Spleen (tissue), 13 donors: ENCODE measurements at places on chromosomes 2 and 18. TPM values are rescaled to one million over a fixed set of nuclear protein-coding genes. Genes with fewer than 3 reads are reported as not detected.
A peak's percentile ranks its signal among the peaks of the same experiment; 100 is the strongest.

DNA sequence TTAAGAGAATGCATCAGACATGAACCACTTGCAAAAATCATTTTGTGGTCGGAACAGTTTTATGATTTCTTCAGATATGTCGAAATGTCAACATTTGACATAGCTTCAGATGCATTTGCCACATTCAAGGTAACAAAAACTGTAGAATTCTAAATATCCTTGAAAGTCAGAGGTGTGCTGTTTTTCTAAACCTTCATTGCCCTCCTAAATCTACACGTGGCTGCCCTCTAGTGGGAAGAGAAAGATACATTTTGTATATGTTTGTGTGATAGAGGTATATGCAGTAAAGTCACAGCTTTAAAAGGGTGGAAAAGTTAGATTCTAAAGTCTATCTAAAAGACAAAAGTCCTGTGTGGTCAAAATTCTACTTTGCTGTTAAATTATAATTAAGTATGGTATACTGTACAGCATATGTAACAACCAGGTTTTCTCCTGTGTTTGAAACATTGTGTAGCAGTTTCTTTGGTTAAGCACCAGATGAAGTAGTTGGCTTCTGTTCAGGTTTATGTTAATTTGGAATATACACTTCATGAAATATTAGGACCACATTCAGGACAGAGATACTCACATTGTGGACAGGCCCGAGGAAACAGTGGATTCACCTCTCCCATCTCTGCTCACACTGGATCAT is 65.9 kb upstream of the ITM2C start:
- DNase-seq: no peak
- no peaks in the 10 kb centered on the region for H3K27me3 ChIP-seq
- H3K4me3 ChIP-seq: no peak overlapping the region
- peaks cover 42% of the 10 kb centered on the region for H3K36me3 ChIP-seq
- H3K4me1 ChIP-seq: peaks cover 16% of the 10 kb centered on the region

DNA sequence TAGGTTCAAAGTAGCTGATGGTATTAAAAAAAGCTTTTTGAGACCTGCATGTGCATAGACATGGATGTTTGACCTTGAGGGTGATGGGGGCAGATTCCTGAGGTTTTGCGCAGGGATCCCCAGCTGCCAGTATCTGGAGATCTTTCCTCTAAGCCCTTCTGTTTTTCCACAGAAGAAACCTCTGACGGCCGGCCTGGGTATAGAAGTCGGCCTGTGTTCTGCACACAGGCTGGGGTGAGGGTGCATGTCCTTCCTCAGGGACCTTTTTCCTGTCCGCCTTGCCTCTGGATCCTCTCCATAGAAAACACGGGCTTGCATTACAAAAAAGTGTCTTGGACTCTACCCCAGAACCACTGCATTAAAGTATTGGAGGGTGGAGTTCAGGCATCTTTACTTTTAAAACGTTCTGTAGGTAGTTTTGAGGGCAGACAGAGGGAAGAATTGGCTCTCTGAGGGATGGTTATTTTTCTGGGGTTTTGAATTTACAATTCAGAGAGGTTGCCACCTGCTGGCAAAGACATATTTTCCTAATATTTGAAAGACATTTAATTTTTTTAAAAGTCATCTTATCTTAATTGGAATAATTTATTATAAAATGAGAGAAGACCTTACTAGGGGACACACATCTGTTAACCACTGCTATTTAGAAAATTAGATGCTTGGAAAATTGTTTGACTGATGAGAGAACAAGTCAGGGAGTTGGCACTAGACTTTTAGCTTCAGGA is 350.6 kb downstream of the DCDC2C start:
- H3K27me3 ChIP-seq: no peaks in the 10 kb centered on the region
- no peaks in the 10 kb centered on the region for H3K4me1 ChIP-seq
- H3K4me3 ChIP-seq: no peak overlapping the region
- H3K36me3 ChIP-seq: no peaks in the 10 kb centered on the region

DNA sequence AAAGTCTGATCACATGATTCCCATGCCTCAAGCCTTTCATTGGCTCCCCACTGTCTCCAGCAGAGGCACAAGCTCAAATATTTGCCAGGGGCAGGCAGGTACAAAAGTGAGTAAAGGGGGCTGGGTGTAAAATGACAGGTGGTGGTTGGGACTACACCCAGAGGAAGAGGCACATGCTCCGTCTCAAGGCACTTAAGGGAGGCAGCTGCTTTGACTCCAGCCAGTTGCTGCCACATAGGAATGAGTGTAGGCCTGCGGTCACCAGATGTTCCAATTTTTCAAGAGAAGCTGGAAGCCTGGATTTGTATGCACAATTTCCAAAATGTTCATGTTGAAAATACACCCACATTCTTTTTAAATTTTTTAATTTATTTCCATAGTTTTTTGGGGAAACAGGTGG is 164.4 kb downstream of the UPP2 start:
- H3K4me1 ChIP-seq: no peaks in the 10 kb centered on the region
- DNase-seq: no peak
- no peaks in the 10 kb centered on the region for H3K27me3 ChIP-seq
- H3K36me3 ChIP-seq: no peaks in the 10 kb centered on the region

GRCh38 chr2:185984670-185985069 is 246.1 kb downstream of the FSIP2 start:
- H3K4me1 ChIP-seq: no peaks in the 10 kb centered on the region
- no peaks in the 10 kb centered on the region for H3K27me3 ChIP-seq
- H3K27ac ChIP-seq: no peak overlapping the region
- H3K4me3 ChIP-seq: no peak overlapping the region
- no peaks in the 10 kb centered on the region for H3K36me3 ChIP-seq

- no peak overlapping the region for H3K4me3 ChIP-seq
- DNase-seq: no peak
- no peaks in the 10 kb centered on the region for H3K36me3 ChIP-seq
- H3K4me1 ChIP-seq: no peaks in the 10 kb centered on the region
Observed at GRCh38 chr18:6646801-6647200, 82.7 kb upstream of the ARHGAP28 start.

DNA sequence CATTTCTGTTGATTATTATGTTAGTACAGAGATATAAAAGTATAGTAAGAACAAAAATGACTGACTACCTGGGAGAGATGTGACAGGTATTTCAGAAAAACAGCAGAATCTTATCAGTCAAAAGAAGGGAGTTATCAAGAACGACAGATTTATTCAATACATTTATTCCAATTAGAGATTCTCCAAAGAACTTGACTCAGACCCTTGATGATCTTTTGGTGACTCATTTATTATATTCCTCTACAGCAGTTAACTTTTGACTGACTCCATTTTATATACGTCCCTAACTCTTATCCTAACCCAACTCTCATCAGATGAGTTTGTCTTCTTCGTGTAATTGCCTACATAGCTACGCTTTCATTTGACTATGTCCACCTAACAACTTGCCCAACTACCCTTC is 91.1 kb downstream of the C2orf74 start:
- peaks cover 66% of the 10 kb centered on the region for H3K36me3 ChIP-seq
- H3K4me3 ChIP-seq: no peak overlapping the region
- no peak overlapping the region for H3K27ac ChIP-seq
- H3K4me1 ChIP-seq: no peaks in the 10 kb centered on the region
- no peak for DNase-seq

DNA sequence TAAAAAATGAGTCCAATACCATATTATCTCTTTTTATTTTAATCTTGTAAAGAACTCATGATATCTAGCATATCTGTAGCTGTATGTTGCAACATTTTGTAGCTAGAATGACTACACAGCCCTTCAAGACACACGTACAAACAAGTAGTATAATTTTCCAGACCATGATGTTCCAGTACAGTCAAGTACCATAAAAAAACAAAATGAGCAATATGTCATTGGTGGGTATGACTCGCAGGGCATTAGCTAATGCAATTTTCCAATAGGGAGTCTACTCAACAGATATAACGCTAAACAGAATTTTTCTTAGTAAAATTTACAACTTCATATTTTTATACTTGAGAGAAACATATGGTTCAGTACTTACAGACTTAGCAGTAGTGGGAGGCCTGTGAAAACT is 53.6 kb upstream of the UGP2 start:
- DNase-seq: no peak
- H3K4me3 ChIP-seq: no peak overlapping the region
- H3K4me1 ChIP-seq: no peaks in the 10 kb centered on the region
- no peaks in the 10 kb centered on the region for H3K27me3 ChIP-seq

- no peak overlapping the region for H3K27ac ChIP-seq
- no peaks in the 10 kb centered on the region for H3K36me3 ChIP-seq
- no peak overlapping the region for H3K4me3 ChIP-seq
- DNase-seq: no peak
Observed at GRCh38 chr2:27956888-27957287, 66.4 kb downstream of the BABAM2 start.

GRCh38 chr18:22563164-22563583 is 145.5 kb upstream of the CTAGE1 start:
- peak overlapping the region; percentile 44 for H3K27ac ChIP-seq
- H3K36me3 ChIP-seq: no peaks in the 10 kb centered on the region
- H3K4me3 ChIP-seq: no peak overlapping the region
- no peak for DNase-seq
- H3K4me1 ChIP-seq: peaks cover 25% of the 10 kb centered on the region
- no peaks in the 10 kb centered on the region for H3K27me3 ChIP-seq

Gene CFC1
- not detected for total RNA-seq

Gene LBX2
- total RNA-seq: 0.89 TPM

Gene TBC1D8
- 104 TPM for total RNA-seq
